Activated naive CD4-positive, alpha-beta T cell treated with Interleukin-2 at 50 U/mL for 16 hours (primary cell): ENCODE measurements at places on chromosomes 3 and 15.

- DNase-seq = no peak
These were observed 16.4 kb upstream of the CBLB start for GRCh38 chr3:105885256-105885655.

- no peak for DNase-seq
These were observed 175.6 kb downstream of the RORA start for GRCh38 chr15:61053401-61053965.

DNA sequence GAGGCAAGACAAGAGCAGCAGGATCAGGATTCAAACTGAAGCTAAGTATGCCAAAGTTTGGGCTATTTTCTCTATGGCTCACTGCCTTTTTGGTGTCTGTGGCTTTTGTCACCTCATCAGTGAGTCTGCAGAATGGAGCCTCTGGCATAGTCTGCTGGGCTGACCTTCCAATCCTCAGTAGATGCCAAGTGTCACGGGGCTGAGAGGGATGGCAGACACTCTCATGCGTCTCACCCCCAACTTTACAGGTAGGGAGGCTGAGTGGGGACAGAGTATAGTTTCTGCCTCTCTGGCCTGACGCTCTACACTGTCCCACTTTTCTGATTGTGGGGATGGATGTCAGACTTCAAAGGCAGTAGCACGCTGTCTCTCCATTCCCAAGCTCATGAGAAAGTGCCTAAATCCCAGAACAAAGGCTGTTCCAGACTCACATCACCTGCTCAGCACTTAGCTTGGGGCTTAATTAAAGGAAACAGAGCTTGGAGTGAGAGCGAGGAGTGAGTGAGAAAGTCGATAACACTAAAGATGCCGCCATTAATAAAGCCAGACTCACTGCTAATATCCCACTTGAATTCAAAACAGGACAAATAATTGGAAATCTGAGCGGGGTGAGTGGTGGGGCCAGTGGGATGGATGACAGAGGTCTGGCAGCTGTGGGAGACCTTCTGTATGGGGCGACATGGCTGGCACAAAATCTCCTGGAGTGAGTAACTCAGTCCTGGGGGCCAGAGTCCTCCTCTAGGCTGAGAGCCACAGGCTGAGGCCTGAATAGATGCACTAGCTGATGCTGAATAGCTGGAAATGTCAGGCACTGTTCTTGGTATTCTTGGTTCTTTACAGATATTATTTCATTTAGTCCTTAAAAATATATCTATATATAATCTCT lies 78.4 kb upstream of the MRPS22 start:
- DNase-seq = no peak

DNA sequence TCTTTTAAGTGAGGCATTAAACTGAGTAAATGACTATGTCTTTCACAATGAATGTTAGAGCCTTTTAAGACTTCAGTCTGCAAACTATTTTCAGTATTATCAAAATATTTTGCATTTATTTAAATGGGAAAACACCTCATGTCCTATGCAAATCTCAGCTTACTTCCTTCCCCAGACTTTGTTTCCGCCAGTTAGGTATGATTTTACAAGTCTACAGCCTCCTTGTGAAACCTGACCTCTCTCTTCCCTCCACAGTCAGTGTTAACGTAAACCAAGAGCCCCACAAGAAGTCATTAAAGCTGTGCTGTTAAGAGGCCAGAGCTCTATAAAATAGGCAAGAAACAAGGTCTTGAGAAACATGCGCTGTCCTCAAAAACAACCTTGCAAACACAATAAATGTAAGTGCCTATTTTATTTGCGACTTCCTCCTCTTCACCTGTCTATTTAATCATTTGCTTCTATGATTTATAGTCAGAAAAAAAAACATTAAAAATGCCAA lies 48.3 kb downstream of the PRTG start:
- no peak for DNase-seq

DNA sequence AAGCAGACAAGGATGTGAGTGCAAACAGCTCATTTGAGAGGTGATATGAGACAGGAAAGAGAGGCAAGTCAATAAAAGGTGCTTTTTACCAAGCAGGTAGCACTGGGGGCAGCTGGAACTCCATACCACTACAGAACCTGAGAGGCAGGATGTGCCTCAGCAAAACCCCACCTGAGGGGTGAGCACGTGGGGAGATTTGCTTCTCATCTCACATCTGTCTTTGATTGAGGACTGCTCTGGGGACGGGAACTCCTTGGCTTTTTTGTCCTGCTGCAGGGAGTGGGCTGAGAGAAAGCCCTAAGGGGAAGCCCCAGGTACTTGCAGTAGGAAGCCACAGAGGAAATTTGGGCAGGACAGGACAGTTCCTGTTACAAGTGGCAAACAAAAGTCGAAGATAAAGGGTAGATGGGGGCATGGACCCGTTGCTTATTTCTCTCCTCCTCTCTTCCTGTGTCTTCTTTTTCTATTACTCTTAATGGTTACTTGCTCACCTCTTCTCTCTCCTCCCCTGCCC lies 27.1 kb downstream of the CFAP161 start:
- DNase-seq = no peak

DNA sequence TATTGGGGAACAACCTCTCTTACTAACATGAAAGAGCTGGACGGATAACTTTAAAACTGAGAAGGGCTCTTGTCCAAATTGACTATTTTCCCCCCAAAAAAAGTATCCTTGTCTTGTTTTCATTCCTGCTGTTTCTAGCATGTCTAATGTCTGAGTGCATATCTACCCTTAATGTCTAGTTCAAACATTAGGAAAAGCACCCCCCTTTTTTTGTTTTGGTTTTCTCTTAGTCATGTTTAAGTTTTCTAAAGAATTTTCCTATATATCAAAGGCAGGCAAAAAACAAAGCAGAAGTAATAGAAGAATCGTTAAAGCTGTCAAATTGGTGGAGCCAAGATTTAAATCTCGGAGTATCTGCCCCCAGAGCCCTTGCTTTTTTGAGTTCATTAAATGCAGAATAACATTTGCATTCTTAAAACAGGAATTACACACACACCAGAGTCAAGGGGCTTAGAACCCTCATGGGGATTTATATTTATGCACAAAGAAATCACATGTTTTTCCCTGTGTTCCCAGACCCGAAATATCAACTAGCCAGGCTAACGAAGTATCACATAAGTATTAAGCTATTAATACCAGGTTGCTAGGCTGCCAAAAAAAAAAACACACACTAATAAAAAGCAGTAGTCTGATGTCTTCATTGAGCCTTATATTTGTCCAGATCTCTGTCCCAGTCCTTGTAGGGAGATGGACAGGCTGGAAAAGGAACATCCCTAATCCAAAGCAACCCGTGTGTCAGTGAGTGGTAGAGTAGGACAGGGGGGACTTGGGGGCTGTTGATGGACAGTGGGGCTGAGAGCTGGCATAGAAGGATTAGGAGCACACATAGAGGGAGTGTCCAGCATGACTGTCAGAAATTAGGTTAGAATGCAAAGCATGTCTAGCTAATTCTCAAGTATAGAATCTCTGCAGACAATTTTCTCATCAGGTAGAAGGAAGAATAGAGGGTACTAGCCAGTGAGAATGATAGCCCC lies 103.6 kb upstream of the BFSP2 start:
- no peak for DNase-seq

GRCh38 chr3:15332405-15333098 lies at the start of gene SH3BP5:
SH3BP5 (minus strand) TSS chr3:15332586; CDS start chr3:15332408, 178 bp downstream.
- DNase-seq = peak; percentile 78

- DNase-seq = no peak
These were observed 169.3 kb downstream of the GBE1 start for GRCh38 chr3:81592101-81592500.

- DNase-seq = no peak
These were observed 234.6 kb downstream of the EBLN2 start for GRCh38 chr3:73295876-73296635.

- DNase-seq = no peak
These were observed 125.1 kb upstream of the IQSEC1 start for GRCh38 chr3:13198264-13198879.

DNA sequence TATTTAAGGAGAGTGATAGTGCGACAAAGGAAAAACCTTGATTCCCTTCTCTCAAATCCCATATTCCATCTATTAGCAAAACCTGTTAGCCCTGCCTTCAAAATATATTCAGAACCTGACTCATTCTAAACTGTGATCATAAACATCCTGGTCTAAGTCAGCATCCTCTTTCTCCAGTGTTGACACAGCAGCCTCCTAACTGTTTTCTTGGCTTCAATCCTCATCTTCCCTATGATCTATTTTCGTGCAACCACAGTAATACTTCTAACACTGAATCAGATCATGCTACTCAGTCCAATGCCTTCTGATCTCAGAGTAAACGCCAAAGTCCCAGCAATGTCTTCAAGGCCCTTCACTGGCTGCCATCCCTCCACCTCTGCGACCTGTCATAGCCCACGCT lies 785.1 kb downstream of the EDEM1 start:
- DNase-seq = no peak

- no peak for DNase-seq
These were observed 63.7 kb upstream of the DLG1 start for GRCh38 chr3:197362081-197362480.

DNA sequence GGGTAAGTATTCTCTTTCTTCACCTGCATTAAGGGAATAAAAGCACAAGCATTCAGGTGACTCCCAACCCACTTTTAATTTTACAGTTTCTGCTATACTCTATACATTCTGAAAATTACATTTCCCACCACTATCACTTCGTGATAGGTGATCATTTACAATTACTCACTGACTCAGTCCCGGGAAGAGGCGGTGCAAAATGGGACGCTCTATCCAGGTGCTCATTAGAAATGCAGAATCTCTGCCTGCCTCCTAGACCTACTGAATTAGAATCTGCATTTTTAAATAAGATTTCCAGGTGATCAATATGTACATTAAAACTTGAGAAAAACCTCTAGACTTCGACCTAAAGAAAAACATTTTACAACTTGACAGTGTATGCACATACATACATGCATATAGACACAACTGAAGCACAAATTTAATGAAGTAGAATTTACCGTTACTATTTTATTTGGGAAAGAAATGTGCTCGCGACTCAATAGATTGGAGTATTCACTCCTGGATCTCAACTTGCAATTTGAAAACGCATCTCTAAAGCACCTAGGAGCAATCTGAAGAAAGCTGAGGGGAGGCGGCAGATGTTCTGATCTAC lies 598 bp upstream of the TGFBR2 start:
- DNase-seq = no peak

GRCh38 chr3:46371519-46372340 lies 984 bp downstream of the CCR5 start:
- DNase-seq = no peak

DNA sequence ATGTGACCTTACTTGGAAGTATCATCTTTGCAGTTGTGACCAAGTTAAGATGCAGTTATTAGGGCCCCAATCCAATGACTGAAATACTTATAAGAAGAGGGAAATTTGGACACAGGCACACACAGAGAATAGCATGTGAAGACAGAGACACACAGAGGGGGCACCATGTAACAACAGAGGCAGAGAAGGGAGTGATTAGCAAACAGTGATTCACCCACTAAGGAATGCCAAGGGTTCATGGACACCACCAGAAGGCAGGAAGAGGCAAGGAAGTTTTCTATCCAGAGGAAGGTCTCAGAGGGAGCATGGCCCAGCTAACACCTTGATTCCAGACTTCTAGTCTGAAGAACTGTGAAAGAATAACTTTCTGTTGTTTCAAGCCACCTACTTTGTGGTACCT lies 25.0 kb downstream of the SIDT1 start:
- DNase-seq = no peak

DNA sequence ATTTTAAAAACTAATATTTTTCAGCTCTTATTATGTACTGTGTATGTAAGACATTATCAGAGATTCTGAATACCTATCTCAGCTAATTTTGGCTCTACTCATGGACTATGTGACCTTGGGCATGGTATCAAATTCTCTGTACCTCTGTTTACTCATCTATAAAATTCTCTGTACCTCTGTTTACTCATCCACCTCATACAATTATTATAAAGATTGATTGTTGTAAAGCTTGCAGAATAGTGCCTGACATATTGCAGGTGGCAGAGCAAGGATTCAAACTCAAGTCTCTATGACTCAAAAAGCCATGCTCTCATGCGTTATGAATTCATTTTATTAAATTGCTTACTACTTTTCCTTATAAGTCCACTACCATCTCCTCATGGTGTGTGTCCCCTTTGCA lies 151.9 kb upstream of the ARL6 start:
- no peak for DNase-seq

GRCh38 chr3:72745146-72745999 lies 102.9 kb downstream of the SHQ1 start:
- DNase-seq = no peak

DNA sequence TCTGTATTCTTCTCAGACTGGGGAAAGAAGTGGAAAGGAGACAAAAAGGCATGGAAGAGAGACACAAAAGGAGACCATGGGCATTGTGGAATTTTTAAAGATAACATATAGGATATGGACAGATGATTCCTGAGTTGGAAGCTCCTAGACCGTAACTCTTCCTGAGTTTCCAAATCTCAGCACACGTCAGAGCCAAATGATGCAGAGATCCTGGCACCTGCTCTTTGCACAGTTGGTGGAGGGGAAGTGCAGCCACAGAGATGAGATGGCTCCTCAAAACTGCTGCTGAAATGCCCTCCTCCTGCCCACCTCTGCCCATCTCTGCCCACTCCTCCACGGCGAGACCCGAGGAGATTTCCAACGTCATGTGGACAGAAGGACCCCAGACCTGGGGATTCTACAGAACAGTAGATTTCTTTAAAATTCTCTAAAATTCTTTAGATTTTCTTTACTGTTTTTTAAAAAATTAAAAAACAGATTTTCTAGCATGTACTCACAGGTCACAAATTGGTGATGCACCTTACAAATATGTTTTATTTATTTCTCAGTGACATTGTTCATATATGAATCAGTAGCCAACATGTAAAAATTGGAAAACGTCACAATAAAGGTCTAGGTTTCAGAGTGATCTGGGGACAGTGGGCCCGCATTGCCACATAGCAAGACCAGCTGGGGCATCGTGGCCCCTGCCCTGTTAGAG lies 8.1 kb downstream of the CPN2 start:
- no peak for DNase-seq

- no peak for DNase-seq
These were observed 25.8 kb upstream of the NEDD4 start for GRCh38 chr15:56019060-56019793.

DNA sequence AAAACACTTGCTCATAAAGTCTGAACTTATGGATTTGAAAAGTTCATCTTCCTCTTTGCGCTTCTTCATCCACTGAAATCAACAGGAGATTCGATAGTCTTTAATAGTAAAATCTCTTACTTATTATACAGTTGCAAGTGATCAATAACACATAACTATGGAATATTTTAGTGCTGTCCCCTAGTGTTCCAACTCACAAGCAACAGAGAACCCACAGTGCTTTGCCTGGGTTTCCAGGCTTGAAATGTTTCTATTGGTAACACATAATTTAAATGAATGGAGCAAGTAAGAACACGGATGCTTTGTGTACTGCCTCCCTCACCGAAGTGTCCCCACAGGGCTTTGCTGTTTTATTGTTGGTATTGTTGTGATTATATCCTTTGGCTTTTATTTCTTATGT lies 93.5 kb downstream of the WDR72 start:
- DNase-seq = no peak
